ENCODE measurements at places on chromosomes 5 and 9.
A peak's percentile ranks its signal among the peaks of the same experiment; 100 is the strongest.

DNA sequence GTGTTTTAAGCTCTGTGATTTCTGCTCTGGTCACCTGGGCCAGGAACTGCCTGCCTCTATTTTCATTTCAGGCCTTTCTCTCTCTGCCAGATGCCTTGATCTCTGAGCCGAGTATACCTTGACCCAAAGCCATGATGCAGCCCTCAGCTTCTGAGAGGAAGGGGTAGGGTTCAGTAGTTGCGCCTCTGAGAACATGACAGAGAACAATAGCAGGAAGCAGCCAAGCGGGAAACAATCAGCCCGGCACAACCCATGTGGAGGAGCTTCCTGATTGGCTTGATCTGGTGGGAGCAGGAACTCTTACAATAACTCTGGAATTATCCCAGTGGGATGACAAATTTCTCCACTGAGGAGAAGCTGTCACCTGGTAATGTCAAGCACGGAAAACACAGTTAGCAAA, 127.4 kb downstream of the PALM2AKAP2 start:
- DNase-seq, result no peak

- DNase-seq, result no peak
These were observed 26.7 kb downstream of the PAM start for GRCh38 chr5:102781786-102782185.

DNA sequence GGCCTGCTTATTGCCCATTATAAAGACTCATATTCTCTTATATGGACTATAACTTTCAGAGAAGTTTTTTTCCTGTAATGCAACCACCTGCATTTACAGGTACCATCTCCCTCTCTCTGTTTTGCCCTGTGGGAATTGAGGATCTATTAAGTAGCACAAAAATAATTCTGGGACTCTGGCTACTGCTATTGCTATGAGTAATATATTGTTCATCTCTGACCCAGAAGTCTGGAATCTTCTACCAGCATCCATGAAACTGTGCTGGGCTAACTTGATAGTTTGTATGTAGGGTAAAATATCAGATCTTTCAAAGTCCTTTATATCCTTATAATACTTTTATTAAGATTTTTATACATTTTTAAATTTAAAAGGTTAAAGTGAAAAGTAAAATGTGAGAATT, 607.2 kb downstream of the EFNA5 start:
- DNase-seq, result no peak

DNA sequence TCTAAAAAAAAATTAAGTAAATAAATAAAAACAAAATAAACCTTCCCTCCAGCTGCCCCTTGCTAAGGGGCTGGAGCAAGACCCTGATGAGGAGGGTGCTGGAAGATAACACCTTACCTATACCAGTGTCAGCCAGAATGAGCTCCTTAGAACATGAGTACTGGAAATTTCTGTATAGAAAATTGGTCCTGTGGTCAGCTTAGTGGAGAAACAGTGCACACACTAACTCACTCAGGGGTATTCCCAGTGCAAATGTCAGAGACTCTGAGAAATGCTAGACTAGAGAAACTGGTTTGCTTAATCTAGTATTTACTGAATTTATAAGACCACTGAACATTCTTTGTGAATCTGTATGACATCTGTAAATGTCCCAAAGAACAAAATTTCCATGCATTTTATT, 62.1 kb upstream of the CTXN3 start:
- no peak for DNase-seq

- no peak for DNase-seq
These were observed 16.7 kb downstream of the TGFBR1 start for GRCh38 chr9:99121604-99122003.

DNA sequence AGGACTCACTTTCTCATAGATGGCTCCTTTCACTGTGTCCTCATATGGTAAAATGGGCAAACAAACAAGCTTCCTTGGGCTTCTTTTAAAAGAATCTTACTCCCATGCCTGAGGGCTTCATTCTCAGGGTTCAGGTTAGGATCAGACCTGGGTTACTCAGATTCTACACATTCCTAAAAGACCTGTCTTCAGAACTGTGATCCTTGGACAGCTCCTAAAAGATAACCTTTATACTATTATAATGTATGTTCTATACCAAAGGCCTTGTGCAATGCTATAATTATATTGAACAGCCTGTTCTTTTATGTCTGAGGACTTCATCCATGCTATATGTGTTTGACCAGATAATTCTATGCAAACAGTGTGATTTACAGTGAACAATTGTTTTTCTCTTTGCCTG, 264.4 kb upstream of the CDH10 start:
- no peak for DNase-seq

GRCh38 chr5:179265514-179266290, 79.6 kb downstream of the ADAMTS2 start:
- DNase-seq, result no peak

DNA sequence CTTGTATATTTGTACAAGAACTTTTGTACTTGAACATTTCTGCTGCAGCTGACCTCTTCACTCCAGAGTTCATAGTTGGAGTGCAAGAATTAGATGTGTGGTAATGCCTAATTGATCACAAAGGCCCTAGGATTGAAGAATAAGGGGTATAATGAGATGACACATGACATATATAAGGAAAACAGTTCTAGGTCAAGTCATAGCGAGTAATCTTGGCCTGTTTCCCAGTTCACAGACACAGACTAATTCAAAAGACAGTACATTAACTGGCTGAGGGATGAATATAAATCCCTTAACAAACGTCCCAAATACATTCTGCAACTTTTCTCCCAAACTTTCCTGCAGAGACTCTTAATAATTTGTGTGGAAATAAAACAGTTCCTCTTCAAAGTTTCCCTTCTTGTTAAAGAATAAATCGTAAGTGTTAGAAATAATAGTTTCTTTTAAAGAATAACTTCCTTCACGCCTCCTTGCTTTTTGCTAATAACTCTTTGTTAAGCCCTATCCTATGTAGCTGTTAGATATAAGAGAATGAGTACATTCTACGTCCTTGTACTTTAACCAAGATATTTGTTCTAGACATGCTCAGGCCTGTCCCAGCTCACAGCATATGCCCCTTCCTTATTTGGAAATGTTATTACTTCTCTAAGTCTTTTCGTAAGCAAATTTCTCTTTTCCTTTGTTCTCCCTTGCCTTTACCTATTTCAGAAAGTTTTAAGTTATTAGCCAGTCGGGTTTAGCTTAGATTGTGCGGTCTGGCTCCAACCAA, 556.4 kb upstream of the CTNND2 start:
- DNase-seq, result peak; percentile 29

- no peak for DNase-seq
These were observed 249.0 kb downstream of the ARHGAP26 start for GRCh38 chr5:143019157-143019556.

DNA sequence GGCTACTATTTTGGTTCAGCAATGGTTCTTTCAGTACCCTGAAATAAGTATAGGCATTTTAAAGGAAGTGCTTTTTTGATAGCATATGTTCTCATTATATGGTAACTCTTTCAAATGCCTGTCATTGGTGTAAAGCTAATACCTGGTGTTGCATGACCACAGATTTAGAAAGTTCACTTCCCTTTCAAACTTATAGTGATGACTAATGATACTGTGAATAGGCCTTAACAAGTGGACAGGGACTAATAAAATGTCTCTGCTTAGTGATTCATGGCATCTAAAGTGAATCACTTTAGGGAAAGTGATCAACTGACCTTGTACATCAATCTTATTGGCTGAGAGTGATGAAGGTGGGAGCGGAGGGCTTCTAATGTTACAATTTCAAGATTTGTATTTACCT, 21.6 kb downstream of the MRPL22 start:
- DNase-seq, result no peak

GRCh38 chr5:155069961-155070360, 56.4 kb downstream of the KIF4B start:
- no peak for DNase-seq

GRCh38 chr5:7131680-7132079, 264.3 kb upstream of the ADCY2 start:
- no peak for DNase-seq

DNA sequence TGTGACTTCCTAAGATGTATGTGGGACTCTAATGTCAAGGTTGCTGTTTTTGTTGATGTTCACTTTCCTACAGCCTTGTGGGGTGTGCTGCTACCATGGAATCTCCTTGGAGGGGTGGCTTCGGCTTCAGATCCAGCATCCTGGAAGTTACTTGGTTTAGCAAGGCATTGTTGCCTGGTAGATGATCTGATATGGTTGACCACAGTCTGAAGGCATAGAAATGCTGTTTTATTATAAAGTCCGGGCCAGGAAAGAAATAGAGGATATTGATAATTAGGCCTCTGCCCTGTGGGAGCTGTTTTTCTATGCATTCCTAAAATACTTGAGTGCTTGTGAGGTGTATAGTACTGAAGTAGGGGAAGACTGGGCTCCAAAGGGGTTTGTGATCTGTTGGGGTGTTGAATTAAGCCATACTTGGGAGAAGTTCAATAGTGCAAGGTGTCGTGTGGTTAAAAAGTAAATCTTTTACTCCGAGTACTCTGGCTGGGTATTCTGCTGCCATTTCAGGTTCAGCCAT, 27.3 kb upstream of the CREBRF start:
- DNase-seq, result no peak

DNA sequence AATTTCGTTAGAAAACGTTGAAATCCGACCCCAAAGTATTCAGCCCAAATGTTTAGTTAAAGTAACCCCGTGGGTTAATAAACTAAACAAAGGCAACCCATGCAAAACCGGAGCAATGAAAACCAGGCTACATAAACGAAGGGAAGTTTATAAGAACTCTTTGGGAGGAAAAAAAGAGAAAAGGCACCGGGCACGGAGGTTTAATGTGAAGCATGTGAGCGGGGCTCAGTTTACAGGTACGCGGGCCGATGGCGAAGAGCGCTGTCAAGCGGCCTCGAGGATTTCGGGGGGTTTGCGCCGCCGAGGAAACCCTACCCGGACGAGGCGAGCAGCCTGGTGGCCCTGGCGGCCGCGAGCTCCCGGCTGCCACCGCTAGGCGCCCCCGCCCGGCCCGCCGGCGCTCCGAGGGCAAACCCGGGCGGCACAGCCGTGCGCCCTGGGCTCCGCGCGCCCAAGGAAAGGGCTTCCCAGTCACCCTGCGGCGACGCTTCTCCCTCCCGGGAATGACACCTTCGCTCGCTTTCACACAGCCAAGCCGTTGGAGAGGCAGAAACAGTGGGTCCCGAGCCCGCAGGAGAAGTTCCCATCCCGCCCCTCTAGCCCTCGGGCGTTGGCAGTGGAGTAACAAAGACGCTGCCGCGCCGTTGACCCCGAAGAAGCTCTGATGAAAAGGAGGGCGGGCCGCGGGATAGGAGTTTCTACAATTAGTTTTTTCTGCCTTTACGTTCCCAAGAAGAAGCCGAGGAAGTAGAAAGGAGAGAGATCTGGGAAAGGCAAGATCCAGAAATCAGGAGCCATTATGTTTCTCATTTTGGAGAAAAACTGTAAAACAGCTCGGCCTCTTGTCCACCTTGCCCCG, 126.0 kb downstream of the TMEM174 start:
- no peak for DNase-seq

DNA sequence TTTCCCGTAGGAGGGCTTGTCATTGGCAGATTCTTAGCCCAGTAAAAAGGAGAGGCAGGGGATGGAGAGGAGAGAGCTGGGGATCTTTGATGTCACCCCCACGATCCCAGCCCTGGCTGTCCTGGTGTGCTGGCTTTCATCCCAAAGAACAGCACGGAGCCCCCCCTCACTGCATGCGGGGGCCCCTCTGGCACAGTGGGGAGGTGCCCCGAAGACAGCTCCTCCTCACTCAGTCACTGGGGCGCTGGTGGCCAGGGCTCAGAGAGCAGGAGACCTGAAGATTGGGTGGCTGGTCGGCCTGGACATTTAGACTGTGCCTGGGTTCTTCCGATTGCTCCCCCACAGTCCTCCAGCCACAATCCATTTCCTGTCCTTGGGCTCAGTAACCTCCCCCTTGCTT, 207.5 kb downstream of the MELK start:
- DNase-seq, result no peak

DNA sequence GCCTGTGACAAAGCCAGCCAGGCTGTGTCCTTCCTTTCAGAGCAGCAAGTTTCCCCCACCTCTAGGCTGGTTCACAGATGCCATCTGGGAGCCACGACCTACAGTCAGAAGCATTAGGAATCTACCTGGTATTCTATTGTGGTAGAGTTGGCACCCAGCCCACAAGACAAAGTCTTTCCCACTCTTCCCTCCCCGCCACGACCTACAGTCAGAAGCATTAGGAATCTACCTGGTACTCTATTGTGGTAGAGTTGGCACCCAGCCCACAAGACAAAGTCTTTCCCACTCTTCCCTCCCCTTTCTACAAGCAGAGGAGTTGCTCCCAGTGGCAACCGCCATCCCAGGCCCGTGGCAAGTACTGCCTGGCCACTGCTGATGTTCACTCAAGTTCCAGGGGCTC, 157.8 kb upstream of the TNC start:
- DNase-seq, result no peak

DNA sequence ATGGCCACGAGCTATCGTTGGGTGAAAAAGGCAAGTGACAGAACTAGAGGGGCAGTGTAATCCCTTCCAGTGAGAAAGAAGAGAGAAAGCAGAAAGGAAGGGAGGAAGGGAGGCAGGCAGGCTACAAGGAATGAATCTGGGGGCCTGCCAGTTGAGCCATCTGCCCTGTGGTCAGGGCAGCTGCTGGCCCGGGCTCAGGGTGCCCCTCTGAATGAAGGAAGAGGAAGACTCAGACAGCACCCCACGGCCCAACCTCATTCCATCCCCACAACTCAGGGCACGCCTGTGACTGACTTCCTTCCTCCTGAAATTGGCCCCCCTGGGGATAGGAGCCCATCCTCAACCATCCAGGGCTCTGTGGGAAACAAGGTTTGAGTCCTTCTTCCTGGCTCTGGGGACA, 20.3 kb upstream of the FLT4 start:
- DNase-seq, result no peak

DNA sequence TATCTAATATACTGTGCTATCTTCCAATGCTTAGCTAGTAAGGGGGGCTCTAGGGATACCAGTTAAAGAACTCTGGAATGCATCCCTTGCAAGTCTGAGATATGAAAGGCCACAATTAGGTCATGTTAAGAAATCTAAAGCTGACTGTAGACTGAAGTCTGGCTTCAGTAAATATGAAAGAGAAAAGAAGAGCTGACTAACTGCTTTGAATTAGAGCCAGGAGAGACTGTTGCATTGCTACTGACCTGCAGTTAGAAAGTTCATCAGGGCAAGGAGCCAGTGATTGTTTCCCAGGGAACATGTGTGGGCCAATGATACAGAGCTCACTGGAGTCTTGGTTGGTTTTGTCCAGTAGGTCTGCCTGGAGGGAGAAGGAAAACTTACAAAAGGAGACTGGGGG, 472.1 kb upstream of the TNC start:
- no peak for DNase-seq
